CD4-positive, CD25-positive, alpha-beta regulatory T cell (primary cell): ENCODE measurements at places on chromosomes 13 and 19. TPM values are rescaled to one million over a fixed set of nuclear protein-coding genes. Genes with fewer than 3 reads are reported as not detected.

- H3K36me3 ChIP-seq = no peaks in the 10 kb centered on the region
- H3K27ac ChIP-seq = no peak overlapping the region
- no peaks in the 10 kb centered on the region for H3K27me3 ChIP-seq
Observed at GRCh38 chr13:58151452-58151851, 519.9 kb downstream of the PCDH17 start.

Gene NR1H2
- 213 TPM for total RNA-seq

Gene CPB2
- total RNA-seq = not detected

DNA sequence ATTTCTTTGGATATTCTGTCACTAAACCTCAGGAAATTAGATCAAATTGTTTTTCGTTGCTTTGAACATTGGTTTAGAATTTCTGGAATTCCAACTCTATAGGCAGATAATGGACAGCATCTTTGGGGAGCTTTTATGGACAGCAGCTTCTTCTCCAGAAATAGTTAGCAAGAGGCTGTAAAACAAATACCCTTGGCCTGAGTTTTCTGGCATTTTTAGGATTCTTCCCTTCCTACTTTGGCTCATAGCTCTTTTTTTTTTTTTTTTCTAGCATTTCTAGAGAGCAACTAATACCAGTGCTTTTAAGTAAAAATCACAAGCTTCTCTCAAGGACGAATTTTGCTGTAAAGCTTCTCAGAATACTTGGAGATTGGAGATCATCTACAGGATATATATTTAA lies 169.8 kb upstream of the SPRY2 start:
- no peak overlapping the region for H3K4me3 ChIP-seq
- no peak overlapping the region for H3K27ac ChIP-seq
- DNase-seq = no peak
- H3K36me3 ChIP-seq = no peaks in the 10 kb centered on the region

DNA sequence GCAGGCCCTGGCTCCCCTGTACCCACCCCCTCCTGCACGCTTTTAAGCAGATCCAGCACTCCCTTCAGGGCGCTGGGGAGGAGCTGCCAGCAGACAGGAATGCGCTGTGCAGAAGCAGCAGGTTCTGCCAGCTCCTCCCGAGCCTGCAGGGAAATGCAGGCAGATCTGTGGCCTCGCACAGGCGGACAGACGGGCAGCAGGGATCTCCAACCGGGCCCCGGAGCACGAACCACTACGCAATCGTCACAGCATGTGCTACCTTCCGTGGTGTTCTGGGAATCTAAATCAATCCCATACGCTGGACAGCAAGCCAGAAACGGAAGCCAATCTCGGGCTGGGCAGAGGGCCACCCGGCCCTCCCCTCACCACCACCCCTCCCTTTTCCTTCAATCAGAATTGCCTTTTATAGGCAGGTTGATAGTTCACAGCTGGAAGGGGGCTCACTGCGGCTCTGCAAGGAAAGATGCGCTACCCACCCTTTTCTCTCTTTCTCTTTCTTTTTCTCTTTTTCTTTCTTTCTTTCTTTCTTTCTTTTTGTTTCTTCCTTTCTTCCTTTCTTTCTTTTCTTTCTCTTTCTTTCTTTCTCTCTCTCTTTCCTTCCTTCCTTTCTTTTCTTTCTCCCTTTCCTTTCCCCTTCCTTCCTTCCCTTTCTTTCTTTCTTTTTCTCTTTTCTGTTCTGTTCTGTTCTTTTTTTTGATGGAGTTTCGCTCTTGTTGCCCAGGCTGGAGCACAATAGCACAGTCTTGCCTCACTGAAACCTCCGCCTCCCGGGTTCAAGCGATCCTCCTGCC lies 99.9 kb downstream of the GNG7 start:
- no peaks in the 10 kb centered on the region for H3K36me3 ChIP-seq
- H3K4me3 ChIP-seq = no peak overlapping the region
- peaks cover 12% of the 10 kb centered on the region for H3K4me1 ChIP-seq
- H3K27ac ChIP-seq = no peak overlapping the region
- no peak for DNase-seq
- no peaks in the 10 kb centered on the region for H3K27me3 ChIP-seq

DNA sequence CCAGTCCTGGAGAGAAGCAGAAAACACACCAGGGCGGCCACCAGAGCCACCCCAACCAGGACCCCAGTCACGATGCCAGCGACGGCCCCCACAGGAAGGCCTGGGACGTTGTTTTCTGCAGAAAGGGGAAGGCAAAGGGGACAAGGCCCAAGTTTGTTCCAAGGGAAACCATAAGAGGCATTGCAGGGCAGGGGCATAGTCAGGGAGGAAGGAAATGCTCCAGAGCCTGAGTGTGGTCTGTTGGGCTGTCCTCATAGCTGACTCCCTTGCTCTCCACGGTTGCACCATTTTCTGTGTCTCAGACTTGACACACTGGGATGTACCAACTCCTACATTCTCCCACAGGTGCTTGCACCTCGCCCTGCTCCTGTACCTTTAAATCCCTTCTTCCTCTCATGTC lies 5.2 kb downstream of the CEACAM4 start:
- no peaks in the 10 kb centered on the region for H3K27me3 ChIP-seq
- no peak overlapping the region for H3K4me3 ChIP-seq
- no peak for DNase-seq
- no peaks in the 10 kb centered on the region for H3K36me3 ChIP-seq
- H3K27ac ChIP-seq = no peak overlapping the region
- H3K4me1 ChIP-seq = peaks cover 45% of the 10 kb centered on the region

- H3K4me1 ChIP-seq = no peaks in the 10 kb centered on the region
- H3K4me3 ChIP-seq = no peak overlapping the region
- no peak overlapping the region for H3K27ac ChIP-seq
- H3K36me3 ChIP-seq = no peaks in the 10 kb centered on the region
Observed at GRCh38 chr13:75415694-75416093, 66.3 kb downstream of the TBC1D4 start.

DNA sequence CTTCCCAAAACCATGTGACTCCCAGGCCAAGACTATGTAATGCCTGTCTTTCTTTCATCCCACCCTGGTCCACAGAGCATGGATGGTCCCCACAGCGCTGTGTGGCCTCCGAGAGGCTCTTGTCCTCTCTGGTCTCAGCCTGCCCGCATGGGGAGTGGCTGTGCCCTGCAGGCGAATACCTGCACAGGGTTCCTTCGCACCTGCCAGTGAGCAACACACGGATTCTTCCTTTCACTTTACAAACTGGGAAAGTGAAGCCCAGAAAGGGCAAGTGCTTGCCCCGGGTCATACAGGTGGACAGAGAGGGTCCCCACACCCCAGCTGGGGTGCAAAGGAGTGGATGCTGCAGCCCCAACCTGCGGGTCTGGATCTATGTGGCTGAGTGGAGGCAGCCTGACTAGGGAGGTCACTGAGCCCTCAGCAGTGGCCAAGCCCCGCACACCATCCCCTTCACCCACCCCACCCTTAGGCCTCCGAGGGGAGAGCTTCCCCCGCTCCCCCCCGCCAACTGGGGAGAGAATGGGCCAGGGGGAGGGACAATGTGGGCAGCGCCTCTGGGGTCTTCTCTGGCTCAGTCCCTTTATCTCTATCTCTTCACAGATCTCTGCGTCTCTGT lies 747 bp upstream of the MARK4 start:
- H3K4me3 ChIP-seq = peak overlapping the region; percentile 84
- H3K27ac ChIP-seq = no peak overlapping the region
- no peaks in the 10 kb centered on the region for H3K36me3 ChIP-seq
- H3K27me3 ChIP-seq = no peaks in the 10 kb centered on the region
- peaks cover 44% of the 10 kb centered on the region for H3K4me1 ChIP-seq
- no peak for DNase-seq

- no peak overlapping the region for H3K27ac ChIP-seq
- DNase-seq = no peak
- H3K36me3 ChIP-seq = no peaks in the 10 kb centered on the region
- no peaks in the 10 kb centered on the region for H3K27me3 ChIP-seq
- H3K4me1 ChIP-seq = no peaks in the 10 kb centered on the region
Observed at GRCh38 chr19:30590596-30591229, 218.5 kb downstream of the ZNF536 start.

Gene MBD3L1
- not detected for total RNA-seq

- no peak overlapping the region for H3K4me3 ChIP-seq
- DNase-seq = no peak
- peaks cover 9% of the 10 kb centered on the region for H3K4me1 ChIP-seq
- no peak overlapping the region for H3K27ac ChIP-seq
Observed at GRCh38 chr13:99663908-99664307, 162.6 kb downstream of the TM9SF2 start.

Gene EFNA2
- total RNA-seq = not detected

GRCh38 chr19:15544970-15545369 lies 36.6 kb downstream of the CYP4F22 start:
- no peaks in the 10 kb centered on the region for H3K4me1 ChIP-seq
- no peak for DNase-seq
- no peaks in the 10 kb centered on the region for H3K27me3 ChIP-seq
- H3K27ac ChIP-seq = no peak overlapping the region
- H3K4me3 ChIP-seq = no peak overlapping the region

- H3K4me1 ChIP-seq = no peaks in the 10 kb centered on the region
- H3K4me3 ChIP-seq = no peak overlapping the region
- peaks cover 8% of the 10 kb centered on the region for H3K27me3 ChIP-seq
Observed at GRCh38 chr19:18798384-18799352, 7.6 kb upstream of the COMP start.
